Progenitor cell of endocrine pancreas (in vitro differentiated cells): ENCODE measurements at places on chromosomes 11 and 22. TPM values are rescaled to one million over a fixed set of nuclear protein-coding genes. Genes with fewer than 3 reads are reported as not detected.

Gene ADM
- total RNA-seq = 8.4 and 9.4 TPM in 2 replicates

Gene FIBIN
- total RNA-seq = 0.24 and 0.31 TPM in 2 replicates

Gene OR4D5
- total RNA-seq = 0.53 TPM in 1 of 2 replicates, not detected in the other

Gene FANCF
- total RNA-seq = 30.2 and 32.8 TPM in 2 replicates

Gene PATE4
- total RNA-seq = not detected in 2 replicates

Gene FOLR3
- 0.98 TPM in 1 of 2 replicates, not detected in the other for total RNA-seq

Gene DNAJB7
- not detected in 2 replicates for total RNA-seq

Gene TESMIN
- 24.2 and 26.6 TPM in 2 replicates for total RNA-seq

Gene SHISA8
- not detected in 2 replicates for total RNA-seq

Gene ISX
- total RNA-seq = 8.9 and 12.7 TPM in 2 replicates

Gene BIRC3
- 0.29 and 0.36 TPM in 2 replicates for total RNA-seq

Gene FAM118A
- total RNA-seq = 122 and 131 TPM in 2 replicates

Gene TEX12
- total RNA-seq = not detected in 2 replicates

Gene CRYBB3
- 0.49 and 1.0 TPM in 2 replicates for total RNA-seq

DNA sequence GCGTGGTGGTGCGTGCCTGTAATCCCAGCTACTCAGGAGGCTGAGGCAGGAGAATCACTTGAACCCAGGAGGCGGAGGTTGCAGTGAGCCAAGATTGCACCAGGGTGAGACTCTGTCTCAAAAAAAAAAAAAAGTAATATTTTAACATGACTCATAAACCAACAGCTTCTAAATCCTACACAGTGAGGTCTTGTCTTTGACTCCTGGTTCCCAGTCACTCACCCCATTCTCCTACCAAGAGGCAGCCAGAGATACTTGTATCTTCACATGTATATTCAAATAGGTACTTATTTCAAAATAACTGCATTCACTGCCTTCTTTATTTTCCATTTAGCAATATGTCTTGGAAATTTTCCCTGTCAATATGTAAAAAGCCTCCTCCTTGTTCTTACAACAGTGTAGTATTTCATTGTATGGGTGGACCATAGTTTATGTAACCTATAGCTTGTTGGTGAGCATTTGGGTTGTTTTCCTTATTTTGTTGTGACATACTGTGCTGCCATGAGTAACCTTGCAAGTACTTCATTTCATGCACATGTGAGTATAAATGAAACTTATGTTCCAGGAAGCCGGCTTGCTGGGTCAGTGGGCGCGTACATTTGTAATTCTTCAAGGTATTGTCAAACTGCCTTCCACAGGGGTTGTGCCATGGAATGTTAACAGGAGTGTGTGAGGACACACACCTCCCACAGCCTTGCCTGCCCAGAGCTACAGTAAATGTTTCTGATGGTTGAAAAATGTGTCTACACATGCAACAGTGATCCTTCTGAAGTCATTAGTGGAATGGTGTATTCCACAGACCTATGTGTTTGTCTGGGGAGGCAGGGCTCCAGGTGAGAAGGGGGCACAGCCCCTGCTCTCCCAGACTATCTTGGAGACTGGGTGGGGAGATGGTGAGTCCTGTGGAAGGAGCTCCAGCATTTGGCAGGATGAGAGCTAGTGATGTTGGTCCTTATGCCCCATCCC lies 47.9 kb downstream of the OSBP2 start:
- no peak for DNase-seq

GRCh38 chr11:45405916-45406670 lies 120.0 kb upstream of the SYT13 start:
- DNase-seq = no peak

GRCh38 chr11:131246663-131247062 lies 123.8 kb upstream of the NTM start:
- DNase-seq = peak; percentile 51

GRCh38 chr11:4697585-4697984 lies at the start of gene OR51E2:
Gene OR51E2, minus strand, starts transcription at chr11:4697853. Its CDS starts 15,142 bp downstream, at chr11:4682711.
- no peak for DNase-seq

DNA sequence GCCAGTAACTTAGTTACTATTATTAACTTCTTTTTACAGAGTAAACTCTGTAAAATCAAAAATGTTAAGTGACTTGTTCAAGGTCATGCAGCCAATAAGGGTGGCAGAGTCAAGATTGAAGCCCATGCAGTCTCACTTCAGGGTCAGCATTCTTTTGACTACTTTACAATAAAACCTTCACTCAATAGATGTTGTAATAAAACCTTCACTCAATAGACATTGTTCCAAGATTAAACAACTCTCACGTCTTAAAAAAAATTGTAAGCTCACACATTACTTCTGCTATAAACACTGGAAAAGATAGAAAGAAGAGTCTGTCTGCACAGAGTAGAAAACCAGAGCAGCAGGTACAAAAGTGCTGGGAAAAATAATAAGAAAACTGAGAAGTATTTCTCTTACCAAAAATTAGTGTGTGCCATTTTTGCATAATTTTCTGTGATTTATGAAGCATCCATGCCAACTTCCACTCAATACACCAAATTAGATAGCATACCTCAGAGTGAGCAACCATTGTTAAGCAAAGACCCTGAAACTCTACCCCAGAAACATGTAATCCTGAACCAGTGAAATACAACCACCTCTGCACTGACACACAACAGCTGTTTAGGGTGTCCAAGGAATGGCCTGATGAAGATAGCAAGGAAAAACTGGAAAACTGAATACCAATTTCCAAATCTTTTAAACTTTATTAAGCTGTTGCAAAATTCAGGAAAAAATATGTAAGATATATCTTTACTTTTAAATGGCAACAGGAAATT lies 4.9 kb upstream of the SOX6 start:
- no peak for DNase-seq

- no peak for DNase-seq
These were observed 1137.0 kb downstream of the FAM181B start for GRCh38 chr11:81596704-81597103.

GRCh38 chr11:66119348-66120133 lies 49.5 kb downstream of the PACS1 start:
- no peak for DNase-seq

- no peak for DNase-seq
These were observed 56.6 kb downstream of the LMO2 start for GRCh38 chr11:33835143-33835878.

DNA sequence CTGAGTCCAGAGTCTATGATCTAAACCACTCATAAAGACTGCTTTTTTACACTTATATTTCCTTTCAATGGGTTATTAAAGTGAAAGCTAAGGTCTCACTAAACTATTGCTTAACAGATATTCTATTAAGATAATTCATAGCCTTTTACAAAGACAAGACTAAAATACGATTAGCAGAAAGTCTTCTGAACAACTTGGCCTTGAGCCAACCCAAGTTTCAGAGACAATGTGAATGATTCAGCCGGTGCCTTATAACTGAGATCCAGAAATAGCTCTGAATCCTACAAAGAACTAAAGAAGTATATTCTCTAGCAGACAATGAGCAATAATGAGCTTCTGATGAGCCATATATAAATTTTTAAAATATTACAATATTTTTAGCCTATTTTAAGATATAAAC lies 41.5 kb upstream of the CARD18 start:
- DNase-seq = no peak

DNA sequence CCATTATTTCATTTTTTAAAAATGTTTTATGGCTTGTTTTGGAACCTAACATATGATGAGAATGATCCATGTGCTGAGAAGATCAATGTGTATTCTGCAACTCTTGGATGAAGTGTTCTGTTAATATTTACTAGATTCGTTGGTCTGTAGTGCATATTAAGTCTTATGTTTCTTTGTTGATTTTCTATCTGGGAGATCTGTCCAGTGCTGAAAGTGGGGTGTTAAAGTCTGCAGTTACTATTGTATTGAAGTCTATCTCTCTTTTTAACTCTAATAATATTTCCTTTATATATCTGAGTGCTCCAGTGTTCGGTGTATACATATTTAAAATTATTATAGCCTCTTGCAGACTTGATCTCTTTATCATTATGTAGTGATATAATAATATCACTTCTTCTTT lies 11.9 kb downstream of the PATE3 start:
- DNase-seq = no peak

DNA sequence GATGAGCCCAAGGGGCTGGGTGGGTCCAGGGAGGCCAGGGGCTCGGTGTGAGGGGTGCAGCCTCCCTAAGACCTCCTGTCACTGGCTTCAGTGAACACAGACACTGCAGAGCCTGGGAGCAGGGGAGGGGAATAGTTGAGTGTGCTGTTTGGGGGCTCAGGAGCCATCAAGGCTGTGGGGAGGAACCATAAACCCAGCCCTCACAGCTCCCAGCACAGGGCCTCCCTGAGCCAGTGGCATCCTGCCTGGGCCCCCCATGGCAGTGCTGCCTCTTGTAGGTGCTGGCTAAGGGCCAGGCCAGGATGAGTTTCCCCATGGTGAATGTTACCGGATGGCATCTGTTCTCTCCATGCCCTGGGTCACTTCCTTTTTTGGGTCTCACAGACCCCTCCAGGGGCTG lies 25.5 kb downstream of the KCNJ5 start:
- no peak for DNase-seq

DNA sequence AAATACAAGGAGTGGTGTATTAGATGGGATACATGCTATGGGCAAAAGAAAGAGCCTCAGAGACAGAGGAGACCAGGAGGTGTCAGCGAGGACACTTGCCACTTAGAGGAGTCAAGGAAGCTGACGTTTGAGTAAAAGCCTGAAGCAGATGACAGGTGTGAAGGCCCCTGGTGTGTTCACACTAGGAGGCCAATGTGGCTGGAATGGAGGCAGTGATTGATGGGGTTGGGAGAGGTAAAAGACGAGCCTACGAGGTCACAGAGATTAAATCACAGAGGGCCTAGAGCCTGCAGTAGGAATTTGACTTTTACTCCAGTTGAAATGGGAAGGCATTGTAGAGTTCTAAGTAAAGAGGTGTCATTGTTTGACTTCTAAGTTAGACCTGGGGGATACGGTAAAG lies 12.0 kb upstream of the GDPD5 start:
- no peak for DNase-seq

GRCh38 chr11:69652999-69653398 lies 12.0 kb downstream of the CCND1 start:
- DNase-seq = no peak

GRCh38 chr11:7605186-7605943 lies 67.9 kb downstream of the CYB5R2 start:
- DNase-seq = no peak

DNA sequence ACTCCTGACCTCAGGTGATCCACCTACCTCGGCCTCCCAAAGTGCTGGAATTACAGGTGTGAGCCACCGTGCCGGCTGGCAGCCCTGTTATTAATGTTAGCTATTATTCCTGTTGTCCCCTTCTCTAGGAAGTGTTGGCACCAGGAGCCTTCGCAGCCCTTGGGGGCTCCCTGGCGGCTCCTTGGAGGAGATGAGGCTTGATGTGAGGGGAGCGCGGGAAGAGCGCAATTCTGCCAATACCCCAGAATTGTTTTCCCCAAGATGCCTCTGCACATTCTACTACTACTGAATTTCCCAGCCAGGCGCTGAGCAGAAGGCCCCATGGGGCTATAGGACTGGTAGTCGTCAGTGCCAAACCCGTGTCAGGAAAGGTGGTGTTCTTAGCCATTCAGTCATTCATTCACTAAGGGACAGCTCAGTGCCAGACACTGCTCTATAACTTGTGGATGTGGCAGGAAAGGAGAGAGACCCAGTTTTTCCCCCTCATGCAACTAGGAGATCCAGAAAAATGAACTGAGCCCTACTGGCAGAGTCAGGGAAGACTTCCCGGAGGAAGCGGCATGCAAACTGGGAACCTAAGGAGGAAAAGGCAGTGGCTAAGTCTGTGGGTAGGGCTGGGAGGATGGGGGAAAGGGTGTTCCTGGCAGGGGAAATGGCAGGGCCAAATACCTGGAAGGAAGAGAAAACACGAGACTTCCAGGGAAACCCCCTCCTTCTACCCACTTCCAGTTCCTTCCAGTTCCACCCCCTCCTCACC lies 3.5 kb downstream of the FBLN1 start:
- no peak for DNase-seq

GRCh38 chr11:22078063-22078462 lies 114.8 kb upstream of the ANO5 start:
- DNase-seq = no peak

DNA sequence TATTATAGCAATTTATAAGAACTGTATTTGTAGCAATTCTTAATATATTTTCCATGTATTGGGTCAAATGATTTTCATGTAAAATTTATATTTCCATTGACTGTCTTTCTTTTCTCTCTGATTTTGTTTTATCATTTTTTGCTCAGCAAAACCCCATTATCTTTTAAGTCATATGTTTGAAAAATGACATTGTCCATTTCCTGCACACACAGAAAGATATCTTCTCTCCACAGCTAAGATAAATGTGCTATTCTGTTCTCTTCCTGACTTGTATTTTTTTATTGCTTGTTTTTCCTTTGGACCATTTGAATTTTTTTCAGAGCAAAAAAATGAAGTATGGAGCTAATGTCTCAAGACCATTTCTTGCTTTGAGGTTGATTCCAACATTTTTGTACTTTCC lies 6.3 kb upstream of the LRRC55 start:
- no peak for DNase-seq

GRCh38 chr11:94800414-94800813 lies 32.3 kb downstream of the AMOTL1 start:
- no peak for DNase-seq
